ENCODE measurements at places on chromosomes 16 and 17.

DNA sequence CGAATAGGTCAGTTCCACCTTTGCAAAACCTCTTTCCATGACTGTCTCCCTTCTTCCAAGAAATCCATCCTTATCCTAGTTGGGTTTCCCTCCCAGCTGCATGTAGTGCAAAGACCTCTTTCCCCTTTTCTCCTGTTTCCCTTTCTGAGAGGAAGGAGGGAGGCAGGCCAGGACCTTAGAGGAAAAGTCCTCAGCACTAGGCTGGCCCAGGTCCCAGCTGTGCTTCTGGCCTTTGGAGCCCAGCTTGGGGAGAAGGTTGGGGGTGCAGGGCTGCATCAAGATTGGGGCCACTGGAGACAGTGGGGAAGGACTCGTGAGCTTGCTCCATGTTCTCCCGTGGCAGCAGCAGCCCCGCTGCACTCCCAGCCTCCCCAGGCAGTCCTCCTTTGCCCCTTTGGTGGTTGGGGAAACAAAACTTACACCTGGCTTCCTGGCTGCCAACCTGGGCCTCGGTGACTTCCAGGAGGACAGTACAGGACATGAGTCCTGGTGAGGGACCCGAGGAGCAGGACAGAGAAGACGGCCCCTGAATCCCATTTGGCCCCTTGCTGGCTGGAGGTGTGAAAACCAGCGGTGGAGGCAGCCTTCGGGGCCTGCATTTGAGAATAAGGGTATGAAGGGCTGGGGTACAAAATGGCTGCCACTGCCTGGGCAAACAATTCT lies 481 bp downstream of the HEXIM2 start:
- DNase-seq: no peak

GRCh38 chr17:12342609-12343435 lies 322.1 kb downstream of the MAP2K4 start:
- no peak for DNase-seq

- no peak for DNase-seq
Observed at GRCh38 chr16:13645601-13646245, 274.2 kb upstream of the ERCC4 start.

- DNase-seq: no peak
Observed at GRCh38 chr16:24800586-24800985, 45.2 kb upstream of the SLC5A11 start.

DNA sequence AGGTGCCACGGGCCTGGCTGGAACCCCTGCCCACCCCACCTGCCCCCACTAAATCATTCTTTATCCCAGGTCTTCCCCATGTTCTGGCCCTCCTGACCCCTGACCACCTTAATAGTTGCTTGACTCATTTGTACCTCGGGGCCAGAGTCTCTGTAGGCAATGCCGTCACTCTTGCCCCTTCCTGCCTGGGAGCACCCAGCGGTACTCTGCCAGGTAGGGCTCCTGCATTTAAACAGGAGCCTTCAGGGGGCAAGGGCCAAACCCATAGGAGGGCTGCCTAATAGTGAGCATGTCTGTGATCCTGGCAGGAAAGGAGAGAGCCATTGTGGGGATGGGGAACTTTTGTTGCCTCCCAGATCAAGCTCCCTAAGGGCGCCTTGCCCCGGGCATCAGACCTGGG lies 8.8 kb upstream of the ITGA3 start:
- no peak for DNase-seq

DNA sequence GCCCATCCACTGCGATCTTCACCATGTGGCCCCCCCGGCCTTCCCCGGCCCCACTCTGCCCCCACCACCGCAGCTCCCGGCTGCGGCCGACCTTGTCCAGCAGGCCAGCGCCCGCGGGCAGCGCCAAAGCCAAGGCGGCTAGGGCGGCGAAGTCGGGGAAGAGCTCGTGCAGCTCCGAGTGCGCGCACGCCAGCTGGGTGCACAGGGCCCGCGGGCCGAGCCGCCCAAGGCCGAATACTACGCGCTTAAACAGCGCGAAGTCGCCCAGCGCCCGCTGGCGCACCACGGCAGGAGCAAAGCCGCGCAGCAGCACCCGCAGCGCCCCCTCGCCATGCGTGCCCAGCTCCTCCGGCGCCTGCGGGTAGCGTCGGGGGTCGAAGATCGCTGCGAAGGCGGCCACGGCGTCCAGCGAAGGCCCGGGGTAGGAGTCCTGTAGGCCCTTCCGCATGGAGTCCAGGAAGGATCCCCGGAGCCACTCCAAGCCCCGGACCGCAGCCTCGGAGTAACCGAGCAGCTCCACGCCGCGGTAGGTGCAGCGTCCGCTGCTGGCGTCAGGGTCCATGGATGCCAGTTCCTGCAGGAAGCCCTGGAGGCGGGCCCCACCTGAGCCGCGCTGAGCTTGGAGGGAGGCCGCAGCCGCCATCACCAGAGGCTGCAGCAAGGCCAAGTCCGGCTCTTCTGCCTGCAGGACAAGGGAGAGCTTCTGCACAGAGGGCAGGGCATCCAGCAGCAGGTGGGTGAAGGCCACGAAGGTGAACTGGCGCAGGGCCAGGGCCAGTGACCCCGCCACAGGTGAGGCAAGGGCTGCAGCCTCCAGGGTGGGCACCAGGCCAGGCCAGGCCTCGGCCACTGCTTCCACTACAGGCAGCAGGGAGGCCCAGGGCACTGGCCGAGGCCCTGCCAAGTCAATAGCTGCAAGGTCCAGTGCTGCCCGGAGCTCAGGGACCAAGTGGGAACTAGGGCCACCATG lies 10.3 kb downstream of the C17orf113 start:
- no peak for DNase-seq

- DNase-seq: no peak
Observed at GRCh38 chr17:2881295-2881694, 85.1 kb downstream of the RAP1GAP2 start.

- no peak for DNase-seq
Observed at GRCh38 chr16:48810436-48810802, 200.4 kb upstream of the N4BP1 start.
